SJSA1 (cell line): ENCODE measurements at places on chromosomes 4 and X.

- DNase-seq, result no peak
These were observed 761.4 kb downstream of the CCSER1 start for GRCh38 chr4:90888571-90888970.

DNA sequence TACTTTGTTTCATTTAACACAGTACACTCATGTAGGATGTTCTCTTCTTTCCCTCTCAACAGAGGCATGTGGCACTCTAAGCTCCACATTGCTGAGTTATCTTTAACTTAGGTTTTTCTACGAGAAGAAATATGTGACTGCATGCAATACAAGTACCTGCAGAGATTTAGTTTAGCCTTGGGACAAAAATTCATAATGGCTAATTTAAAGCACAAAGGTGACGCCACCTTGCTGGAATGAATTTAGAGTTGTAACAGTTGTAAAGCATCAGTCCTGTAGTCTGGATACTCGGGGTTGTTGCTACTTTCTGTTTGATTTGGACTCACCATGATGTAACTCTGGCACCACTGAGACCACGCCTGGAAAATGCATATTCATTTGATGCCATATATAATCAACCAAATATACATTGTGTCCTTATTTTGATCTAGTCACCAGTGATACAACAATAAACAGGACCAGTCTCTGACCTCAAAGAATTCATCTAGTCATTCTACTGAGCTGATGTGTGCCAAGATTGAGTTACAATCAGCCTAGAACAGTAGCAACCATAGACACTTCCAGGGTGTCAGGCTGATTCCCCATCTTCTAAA, 451.0 kb upstream of the ZFP42 start:
- DNase-seq, result no peak

DNA sequence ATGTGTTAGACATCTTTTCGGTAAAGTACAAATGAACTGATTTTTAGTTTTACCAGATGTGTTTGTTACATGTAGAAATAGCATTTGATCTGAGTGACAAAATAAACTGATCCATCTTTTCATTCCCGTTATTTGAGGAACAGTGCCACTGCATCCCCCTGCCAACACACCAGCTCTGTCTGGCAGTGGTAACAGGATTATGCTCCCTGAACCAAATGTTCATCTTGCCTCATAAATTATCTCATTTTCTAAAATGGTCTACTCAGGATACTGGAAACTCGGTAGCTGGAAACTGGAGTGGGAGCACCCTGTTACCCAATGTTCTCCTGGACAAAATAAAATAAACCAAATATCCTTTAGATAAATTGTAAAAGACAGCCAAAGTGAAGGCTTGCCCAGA, 171.6 kb downstream of the FAT4 start:
- DNase-seq, result no peak

- DNase-seq, result peak; percentile 11
These were observed 55.1 kb upstream of the TNIP3 start for GRCh38 chr4:121219227-121219626.

DNA sequence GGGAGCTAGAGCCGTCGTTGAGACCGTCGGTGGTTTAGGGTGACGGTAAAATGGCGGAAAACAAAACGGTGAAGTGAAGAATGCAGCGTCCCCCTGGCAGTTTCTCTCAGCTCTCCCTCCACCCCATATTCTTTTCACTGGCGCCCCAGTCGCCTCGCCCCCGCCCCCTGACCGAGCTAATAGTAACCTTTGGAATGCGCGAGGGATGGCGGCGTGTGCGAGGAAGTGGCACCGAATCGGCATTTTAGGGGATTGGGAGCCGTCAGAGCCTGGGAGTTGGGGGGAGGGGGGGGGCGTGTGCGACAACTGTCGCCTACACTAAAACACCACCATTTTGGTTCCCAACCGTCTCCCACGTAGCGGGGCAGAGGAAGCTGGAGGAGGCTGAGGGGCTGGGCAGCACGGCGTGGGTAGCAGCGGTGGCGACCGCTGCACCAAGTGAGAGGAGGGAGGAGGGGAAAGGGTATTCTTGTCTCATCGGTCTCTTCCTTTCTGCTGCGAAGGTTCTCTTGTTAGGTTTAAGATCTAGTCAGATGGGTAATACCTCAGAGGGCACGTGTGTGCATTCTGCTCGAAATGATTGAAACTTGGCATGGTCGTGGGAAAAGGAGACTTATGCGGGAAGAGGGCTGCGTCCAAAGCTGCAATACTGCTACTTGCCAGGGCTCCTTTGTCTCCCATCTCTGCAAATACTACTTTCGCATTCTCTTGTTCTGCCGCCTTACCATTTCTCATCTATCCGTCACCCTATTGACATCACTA, 840 bp downstream of the ZNF711 start:
- peak; percentile 34 for DNase-seq

GRCh38 chr4:126630230-126630629, 1002.5 kb upstream of the INTU start:
- no peak for DNase-seq

- peak; percentile 21 for DNase-seq
These were observed 179.2 kb downstream of the SLC7A11 start for GRCh38 chr4:138062929-138063328.

DNA sequence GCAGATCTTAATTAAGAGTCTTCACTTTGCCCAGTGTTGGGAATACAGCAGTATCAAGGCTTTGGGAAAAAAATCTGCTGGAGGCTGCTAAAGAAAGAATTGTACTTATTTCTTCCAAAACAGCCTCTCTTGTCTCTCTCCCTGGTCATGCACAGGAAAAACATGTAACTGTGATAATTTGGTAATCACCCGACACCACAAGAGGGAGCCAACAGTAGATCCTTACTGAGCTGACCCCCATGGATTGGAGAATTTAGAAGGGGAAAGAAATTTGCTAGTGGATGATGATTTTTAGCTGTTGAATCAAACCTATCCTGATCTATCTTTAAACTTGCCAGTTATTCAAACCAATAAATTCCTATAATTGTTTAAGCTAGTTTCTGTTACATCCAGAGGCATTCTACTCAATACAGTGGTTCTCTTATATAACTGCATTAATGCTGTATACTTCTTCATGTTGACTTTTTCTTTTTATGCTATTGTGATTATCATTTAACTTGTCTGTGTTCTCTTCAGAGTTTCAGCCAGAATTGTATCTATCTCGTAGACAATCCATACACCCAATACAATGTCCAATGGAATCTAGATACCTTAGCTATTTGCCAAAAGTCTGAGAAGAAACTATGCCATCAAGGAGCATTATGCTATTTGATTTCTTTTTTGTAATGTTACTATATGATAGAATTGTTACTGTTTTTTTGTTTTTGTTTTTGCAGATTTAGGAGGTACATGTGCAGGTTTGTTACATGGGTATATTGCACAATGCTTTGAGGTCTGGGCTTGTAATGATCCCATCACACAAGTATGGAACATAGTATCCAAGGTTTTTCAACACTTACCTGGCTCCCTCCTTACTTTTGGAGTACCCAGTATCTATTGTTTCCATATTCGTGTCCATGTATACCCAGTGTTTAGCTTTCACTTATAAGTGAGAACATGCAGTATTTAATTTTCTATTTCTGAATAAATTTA, 31.3 kb upstream of the ARHGEF38 start:
- no peak for DNase-seq

DNA sequence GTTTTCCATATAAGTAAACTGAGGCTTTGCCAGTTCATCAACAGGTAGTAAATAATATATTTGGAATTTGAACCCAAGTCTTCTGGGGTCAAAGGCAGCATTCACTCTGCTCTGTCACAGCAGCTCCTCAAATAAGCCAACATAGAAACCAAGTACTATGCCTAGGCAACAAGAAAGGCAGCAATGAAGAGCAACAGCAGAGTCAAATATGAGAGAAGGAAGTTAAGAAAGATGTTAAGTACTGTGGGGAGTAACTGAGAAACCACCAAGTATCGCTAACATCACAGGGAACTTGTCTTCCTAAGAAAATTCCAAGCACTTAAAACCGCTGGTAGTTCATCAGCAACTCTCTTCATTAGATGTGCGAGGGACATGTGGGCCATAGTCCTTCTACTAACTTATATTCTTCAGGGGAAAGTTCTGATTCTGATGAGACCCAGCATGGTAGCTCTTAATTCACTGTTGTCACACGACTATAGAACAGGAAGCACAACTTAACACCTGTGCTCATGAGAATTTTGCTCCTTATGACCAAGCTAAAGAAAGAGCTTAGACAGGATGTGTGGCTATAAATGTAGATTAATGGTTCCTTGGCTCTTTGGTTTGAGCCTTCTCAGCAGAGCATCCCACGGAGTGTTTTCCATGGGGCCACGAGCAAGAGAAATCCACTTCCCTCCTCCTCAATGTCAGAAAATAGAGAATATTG, 107.8 kb downstream of the AR start:
- no peak for DNase-seq
